NCI-H2107 (cell line): ENCODE measurements at places on chromosomes 2 and 18.

GRCh38 chr2:193276988-193277387, 1082.3 kb upstream of the TMEFF2 start:
- DNase-seq, result no peak

- DNase-seq, result no peak
Observed at GRCh38 chr2:182077023-182077422, 91.4 kb downstream of the PPP1R1C start.

- DNase-seq, result no peak
Observed at GRCh38 chr2:234451852-234452625, 44.8 kb downstream of the ARL4C start.

- peak; percentile 85 for DNase-seq
Observed at GRCh38 chr2:66432801-66433694, 1.9 kb upstream of the MEIS1 start.

GRCh38 chr2:45885171-45885621, 233.7 kb downstream of the PRKCE start:
- DNase-seq, result no peak

- no peak for DNase-seq
Observed at GRCh38 chr2:74618410-74619083, 29.6 kb downstream of the M1AP start.

GRCh38 chr2:1686784-1687105, 57.6 kb downstream of the PXDN start:
- DNase-seq, result no peak

GRCh38 chr2:193348055-193348454, 1153.3 kb upstream of the TMEFF2 start:
- DNase-seq, result no peak

- no peak for DNase-seq
Observed at GRCh38 chr2:241978670-241979069, 109.1 kb downstream of the RTP5 start.

- DNase-seq, result no peak
Observed at GRCh38 chr18:48173557-48173956, 235.6 kb downstream of the ZBTB7C start.
